C1 segment of cervical spinal cord (tissue), 14 donors: ENCODE measurements at places on chromosomes 11 and 22.

DNA sequence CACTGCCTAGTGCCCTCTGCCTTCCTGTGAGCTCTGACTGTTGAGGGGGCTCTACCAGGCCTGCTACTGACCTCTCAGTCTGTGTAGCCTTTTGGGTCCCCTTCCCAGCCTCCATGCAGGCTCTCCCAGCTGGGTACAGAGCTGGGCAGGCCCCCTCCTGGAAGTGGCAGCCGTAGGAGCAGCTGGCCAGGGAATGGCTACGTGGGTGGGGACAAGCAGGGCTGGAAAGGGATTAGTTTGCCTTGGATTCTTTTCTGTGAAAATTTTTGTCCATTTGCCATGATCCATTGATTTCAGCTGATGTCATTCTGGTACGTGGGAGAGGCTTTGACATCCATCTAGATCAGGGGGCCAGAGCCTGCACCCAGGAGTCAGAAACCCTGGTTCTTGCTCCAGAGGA is 23.9 kb upstream of the NECTIN1 start:
- DNase-seq, result no peak

- DNase-seq, result no peak
Measured at GRCh38 chr11:10605941-10606381, 37.5 kb upstream of the LYVE1 start.

- DNase-seq, result no peak
Measured at GRCh38 chr22:19503869-19504268, 20.3 kb downstream of the CLDN5 start.

DNA sequence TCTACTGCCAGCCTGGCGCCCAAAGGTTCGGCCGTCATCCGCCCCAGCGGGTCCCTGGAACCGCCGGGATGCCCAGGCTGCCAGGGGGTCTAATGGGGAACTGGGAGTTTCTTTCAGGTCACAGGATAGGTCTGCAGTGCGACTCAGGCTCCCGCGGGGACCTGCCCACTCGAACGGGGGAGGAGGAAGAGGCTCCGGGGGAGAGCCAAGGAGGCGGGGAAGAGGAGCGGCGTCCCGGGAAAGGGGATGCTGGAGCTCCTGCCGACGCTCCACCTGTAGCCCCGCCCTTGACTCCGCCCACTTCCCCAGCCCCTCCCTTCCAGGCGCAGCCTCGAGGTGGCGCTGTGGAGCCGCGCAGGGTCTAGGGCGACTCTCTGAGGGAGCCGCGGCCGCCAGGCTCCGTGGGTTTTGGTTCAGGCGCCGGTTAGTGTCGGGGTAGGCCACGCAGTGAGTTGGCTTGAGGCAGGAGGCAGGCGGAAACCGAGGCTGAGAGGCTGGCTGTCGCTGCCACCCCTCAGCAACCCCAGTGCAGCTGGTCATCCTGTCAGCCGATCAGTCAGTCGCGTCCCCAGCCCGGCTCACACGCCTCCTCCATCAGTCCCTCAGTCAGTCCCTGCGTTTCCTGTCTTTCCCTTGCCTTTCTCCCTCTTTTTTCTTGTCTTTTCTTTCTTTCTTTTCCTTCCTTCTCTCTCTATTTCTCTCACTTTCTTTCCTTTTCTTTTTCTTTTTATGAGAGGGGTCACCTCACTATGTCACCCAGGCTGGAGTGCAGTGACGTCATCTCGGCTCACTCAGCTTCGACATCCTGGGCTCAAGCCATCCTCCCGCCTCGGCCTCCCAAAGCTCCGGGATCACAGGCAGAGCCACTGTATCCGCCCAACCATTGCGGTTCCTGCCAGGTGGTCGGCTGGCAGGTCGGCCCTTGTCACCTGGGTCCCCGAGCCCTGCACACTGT is 26.4 kb downstream of the YWHAH start:
- DNase-seq, result peak; percentile 86

- no peak for DNase-seq
Measured at GRCh38 chr11:27512238-27512637, 5.7 kb upstream of the LIN7C start.

DNA sequence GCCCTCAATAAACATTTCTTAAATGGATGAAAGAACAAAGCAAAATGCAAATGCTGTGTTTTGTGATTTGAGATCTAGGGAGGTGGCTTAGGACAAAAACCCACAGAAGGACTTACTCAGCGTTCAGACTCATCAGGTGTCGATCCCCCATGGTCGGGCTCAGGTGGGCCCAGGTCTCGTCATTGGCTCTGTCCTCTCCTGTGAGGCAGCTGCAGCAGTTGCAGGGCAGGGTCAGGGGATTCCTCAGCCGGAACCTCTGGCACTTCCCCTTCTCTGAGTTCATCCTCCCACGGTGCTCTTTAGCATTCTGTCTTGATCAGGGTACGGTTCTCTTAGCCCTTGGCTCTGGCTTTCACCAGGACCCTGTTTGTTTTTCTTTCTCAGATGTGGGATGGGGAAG is 14.0 kb upstream of the ACR start:
- DNase-seq, result no peak

DNA sequence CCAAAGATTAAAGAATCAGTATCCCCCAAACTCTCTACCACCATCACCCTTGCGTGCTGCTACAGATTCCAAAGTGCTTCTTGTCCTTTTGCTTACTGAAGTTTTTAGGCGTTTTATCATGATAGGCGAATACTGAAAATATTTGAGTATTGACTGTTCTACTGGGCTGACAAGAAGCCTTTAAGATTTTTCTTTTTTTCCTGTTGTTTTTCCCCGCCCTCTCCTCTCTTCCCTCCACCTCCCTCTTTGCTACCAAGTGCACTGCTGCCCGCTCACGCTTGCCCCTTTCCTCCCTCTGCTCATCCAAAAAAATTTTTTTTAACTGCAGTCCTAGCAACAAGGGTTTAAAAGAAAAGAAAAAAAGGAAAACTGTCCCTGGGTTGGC is 679 bp downstream of the SPCS2 start:
- DNase-seq, result no peak

DNA sequence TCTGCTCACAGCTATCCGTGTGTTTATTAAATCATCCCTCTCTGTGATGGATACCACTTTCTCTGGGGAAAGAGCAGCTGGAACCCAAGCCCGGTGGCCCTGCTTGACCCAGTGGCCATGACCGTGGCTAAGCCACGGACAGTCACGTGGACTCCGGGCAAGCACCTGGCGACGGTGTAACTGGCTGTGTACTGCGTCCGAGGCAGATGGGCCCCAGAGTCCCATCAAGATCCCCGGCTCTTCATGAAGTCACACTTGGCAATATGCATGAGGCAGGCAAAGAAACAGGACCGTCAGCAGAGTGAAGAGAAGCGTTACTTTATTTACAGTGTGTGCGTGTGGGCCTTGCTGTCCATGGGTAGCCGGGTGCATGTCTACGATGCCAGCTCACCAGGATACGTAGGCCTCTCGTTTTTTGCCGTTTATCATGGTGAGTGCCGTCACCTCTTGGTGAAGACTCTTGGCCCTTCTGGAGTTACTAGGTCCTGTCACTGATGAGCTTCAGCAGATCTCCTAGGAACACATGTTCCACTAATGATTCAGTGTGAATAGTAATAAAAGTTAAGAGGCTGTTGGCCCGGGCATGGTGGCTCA is 366.3 kb downstream of the TBC1D22A start:
- DNase-seq, result no peak

DNA sequence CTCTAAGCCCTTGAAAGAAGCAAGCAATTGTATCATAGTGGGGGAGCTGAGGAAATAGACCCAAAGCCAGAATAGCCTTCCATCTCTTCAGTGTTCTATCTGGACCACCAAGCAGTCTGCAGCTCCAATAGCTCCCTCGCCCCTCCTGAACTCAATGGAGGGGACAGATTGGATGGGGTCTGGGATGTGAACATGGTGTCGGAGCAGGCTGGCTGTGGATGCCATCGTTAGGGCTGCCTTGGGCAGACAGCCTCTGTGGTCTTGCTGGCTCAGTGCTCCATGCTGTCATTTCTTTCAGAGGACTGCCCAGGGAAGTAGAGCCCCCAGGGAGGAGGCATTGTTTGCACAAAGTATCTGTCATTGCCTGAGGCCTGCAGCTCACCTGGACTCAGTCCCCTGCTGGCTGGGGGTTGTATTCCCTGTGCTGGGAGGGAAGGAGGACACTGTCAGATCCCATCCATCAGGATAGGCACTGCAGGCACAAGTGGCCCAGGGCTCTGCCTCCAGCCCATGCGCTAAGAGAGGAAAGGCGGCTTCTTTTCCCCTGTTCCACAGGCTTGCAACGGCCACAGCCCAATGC is 537.7 kb downstream of the BUD13 start:
- no peak for DNase-seq

GRCh38 chr11:17951685-17952388 is 61.0 kb downstream of the SERGEF start:
- no peak for DNase-seq

DNA sequence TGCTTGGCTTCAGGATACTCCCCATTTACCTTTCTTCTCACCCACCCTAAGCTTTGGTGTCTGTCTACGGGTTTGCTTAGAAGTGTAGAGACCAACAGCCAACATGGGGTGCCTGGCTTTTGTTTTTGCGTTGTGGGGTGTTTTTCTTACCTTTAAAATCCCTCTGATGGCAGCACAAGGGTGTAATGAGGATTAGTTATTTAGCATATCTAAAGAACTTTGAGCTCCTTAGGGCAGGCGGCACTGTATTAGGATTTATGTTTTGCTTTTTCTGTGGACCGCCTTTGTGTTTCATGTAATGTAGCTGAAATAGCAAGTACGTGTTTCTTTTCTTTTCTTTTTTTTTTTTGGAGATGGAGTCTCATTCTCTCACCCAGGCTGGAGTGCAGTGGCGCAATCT is 8.9 kb downstream of the AP2A2 start:
- no peak for DNase-seq

GRCh38 chr11:128732471-128733277 is 38.8 kb downstream of the FLI1 start:
- no peak for DNase-seq

GRCh38 chr22:31119026-31119717 is 3.6 kb upstream of the INPP5J start:
- DNase-seq, result no peak

DNA sequence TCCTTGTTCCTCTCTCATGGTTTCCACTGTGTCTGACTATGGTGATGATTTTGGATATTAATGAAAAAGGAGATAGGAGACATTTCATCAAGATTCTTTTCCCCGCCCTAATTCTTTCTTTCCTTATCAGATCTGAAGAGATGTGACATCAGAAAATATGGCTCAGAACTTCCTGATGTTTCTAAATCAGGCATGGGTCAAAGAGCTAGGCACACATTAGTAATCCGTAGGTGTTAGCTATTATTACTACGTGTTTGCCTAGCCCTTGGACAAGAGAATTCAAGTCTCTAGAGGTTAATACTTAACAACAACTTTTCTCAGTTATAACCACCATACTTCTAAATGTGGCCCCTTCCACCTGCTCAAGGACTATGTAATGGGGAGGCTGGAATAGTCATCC is 5.8 kb downstream of the JOSD1 start:
- DNase-seq, result no peak

- no peak for DNase-seq
Measured at GRCh38 chr11:122048401-122048800, 67.6 kb downstream of the BLID start.

DNA sequence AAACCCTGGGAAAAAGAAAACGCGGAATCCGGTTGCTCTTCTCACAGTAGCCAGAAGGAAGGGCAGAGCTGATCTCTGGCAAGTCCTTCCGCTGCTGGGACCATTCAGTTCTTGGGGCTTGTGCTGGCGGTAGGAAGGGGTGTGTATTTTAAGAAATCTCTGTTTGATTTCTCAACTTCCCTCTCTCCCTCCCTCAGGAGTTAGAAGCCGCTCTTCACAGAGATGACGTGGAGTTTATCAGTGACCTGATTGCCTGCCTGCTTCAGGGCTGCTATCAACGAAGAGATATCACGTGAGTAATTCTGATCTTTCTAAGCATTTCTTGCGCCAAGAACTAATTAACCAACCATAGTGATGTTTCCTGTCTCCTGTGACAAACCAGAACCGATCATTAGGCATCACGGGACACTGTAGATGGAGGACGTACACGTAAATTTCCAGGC is 85.9 kb upstream of the SLC25A18 start:
- DNase-seq, result no peak

DNA sequence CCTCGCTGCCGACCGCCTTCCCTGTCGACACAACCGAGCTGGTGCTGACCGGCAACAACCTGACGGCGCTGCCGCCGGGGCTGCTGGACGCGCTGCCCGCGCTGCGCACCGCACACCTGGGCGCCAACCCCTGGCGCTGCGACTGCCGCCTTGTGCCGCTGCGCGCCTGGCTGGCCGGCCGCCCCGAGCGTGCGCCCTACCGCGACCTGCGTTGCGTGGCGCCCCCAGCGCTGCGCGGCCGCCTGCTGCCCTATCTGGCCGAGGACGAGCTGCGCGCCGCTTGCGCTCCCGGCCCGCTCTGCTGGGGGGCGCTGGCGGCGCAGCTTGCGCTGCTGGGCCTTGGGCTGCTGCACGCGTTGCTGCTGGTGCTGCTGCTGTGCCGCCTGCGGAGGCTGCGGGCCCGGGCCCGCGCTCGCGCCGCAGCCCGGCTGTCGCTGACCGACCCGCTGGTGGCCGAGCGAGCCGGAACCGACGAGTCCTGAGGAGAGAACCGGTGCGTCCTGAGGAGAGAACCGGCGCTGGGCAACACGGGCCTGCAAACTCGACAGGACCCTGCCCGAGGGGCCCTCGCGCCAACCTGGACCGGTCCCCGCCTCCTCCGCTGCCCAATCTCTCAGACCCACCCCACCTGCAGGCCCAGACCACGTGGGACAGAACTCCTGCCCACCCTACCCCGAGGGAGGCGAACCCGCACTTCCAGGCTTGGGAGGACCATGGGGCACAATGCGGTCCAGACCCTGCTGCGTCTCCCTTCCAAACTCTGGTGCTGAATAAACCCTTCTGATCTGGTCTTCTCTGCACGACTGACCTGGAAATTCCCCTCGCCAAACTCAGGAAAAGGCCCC is 866 bp downstream of the GP1BB start:
- DNase-seq, result no peak

DNA sequence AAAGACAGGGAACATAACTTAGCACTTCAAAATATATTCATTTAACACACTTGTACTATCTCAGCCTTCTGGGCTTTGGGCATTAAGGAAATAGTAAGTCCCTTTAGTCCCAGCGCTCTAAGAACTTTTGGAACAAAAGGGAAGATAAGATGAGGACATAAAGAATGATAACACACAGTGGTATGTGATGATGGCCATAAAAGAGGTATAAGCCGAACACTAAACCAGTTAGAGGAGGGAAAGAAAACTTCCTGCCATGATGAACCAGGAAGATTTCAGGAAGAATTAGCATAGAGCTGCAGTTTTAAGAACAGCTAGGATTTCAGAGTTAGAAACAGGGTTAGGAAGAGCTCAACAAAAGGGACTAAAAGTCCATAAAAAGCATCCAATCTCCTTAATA is 11.8 kb downstream of the SYTL2 start:
- no peak for DNase-seq

GRCh38 chr11:36657610-36658267 is 59.7 kb upstream of the RAG2 start:
- DNase-seq, result no peak

DNA sequence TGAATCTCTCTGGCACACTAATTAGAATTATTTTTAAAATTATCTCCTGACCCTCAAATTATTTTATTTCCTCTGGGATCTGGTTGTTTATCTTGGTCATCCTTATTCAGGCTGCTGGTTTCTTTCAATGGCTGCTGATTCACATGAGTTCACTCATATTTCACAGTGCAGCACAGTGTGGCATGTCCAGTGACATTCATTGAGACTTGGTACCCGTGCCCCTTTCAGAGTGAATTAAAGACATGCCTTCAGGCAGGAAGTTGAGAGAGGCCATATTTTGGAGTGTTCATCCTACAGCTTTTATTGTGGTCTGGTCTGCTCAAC is 13.5 kb downstream of the DCPS start:
- DNase-seq, result no peak
